ENCODE measurements at places on chromosomes 6 and 20.

GRCh38 chr20:62159839-62160238 is 16.3 kb downstream of the SS18L1 start:
- DNase-seq: no peak

- no peak for DNase-seq
Measured at GRCh38 chr6:147991961-147992360, 350.7 kb upstream of the SASH1 start.

- no peak for DNase-seq
Measured at GRCh38 chr6:119483908-119484307, 134.3 kb upstream of the MAN1A1 start.

DNA sequence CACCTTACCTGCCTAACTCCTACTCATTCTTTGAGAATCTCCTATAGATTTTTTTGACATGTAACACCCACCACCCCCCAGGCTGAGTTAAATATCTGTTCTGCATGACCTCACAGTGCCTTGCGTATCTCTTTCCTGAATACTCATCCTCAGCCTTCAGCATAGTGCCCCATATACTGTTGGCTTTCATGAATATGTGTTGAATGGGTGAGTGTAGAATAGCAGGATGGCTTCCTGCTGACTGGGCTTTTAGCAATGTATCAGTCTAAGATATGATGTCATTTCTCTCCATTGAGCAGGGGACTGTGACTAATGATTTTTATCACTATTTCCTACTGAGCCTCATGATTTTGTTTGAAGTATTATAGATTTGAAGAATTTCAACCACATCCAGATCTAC is 361.6 kb upstream of the MARCKS start:
- DNase-seq: no peak

- no peak for DNase-seq
Measured at GRCh38 chr6:30830438-30830837, 53.9 kb upstream of the DDR1 start.

- DNase-seq: no peak
Measured at GRCh38 chr20:33773412-33774089, 37.6 kb upstream of the CHMP4B start.

GRCh38 chr6:111715321-111715720 is 109.6 kb upstream of the TRAF3IP2 start:
- no peak for DNase-seq

DNA sequence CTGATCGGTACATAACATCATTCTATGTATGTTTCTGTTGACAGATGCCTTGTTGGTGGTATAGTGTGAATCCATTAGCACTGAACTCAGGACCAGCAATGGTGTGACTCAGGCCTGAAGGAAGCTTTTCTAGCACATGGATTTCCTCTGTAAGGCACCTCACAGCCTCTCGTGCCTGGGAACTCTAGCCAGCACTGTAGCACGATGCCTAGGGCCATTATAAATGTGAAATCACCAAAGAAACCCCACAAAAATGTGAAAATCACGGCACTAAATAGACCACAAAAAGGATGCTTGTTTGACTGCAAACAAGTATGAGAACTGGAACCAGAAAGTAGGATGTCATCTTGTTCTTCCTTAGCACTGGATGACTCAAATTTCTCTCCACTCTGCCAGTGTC is 63.7 kb upstream of the NKX2-2 start:
- no peak for DNase-seq

- DNase-seq: no peak
Measured at GRCh38 chr6:71383476-71383875, 94.9 kb downstream of the OGFRL1 start.

DNA sequence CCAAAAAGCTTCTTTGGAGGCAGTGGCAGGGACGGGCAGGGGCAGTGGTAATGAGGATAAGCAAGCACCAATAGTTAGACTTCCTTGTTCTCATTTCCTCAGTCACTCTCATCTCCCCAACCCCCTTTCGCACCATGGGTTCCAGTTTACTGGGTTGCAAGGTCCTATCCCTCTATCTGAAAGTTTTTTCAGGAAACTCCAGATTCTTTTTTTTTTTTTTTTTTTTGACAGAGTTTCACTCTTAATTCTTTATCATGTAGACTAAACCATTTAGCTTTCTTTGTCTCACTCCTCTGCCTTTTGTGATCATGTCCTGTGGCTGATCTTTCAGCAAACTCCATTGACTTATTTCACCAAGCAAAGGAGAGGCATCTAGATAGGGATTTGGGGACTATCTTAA is 51.4 kb upstream of the GMDS start:
- no peak for DNase-seq

DNA sequence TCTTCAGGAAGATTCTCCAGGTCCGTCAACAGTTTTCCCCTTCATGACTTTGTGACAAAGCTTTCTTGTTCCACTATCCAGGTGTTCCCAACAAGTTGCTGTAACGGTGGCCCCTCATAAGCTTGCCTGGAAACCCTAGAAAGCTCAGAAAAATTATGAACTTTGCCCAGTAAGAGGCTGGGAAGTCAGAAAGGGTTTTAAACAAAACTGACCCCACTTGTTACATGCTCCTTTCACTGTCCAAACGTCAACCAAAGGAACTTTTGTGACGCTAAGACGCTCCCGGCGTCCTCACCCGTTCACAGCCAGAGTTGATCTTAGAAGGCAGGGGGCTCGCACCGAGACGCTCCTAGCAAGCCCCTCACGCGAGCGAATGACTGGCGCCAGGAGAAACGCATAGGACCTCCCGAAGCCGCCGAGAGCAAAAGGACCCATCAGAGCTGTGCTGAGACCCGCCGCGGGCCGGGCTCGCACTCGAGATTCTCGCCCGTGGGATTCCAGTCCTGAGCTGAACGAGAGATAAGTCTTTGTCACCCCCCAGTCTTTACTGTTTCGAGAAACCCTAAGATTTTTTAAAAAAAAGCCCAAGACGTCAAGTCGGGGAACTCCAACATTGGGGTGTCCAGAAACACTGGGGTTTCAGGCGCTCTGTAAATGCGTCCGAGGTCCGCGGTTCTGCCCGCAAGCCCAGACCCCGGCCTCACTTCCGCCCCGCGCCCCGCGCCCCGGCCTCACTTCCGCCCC is 544 bp upstream of the ACAT2 start:
- DNase-seq: no peak

DNA sequence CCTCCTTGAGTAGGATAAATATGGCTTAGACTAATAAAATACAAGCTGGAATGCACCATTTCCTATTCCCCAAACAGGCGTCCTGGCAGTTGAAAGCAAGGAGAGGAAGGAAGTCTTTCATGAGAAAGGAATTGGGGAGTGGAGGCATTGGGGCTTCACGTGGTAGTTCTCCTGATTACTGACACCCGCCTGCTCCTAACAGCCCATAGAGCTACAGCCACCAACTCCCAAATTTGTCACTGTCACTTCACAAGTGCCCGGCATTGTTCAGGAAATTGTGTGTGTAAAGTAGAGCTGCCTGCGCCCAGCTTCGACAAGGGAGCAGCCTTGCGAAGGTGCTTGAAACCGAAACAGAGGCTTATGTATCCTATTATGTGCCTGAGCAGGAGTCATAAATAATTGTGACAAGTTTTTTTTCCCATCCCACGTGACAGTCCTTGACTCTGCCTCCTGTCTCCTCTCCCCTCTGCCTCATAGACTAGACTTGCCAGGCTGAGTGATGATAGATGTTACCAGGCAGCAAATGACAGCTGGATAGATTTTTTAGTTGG is 301.7 kb upstream of the ZFP64 start:
- no peak for DNase-seq

- no peak for DNase-seq
Measured at GRCh38 chr6:68710916-68711315, 75.8 kb downstream of the ADGRB3 start.

DNA sequence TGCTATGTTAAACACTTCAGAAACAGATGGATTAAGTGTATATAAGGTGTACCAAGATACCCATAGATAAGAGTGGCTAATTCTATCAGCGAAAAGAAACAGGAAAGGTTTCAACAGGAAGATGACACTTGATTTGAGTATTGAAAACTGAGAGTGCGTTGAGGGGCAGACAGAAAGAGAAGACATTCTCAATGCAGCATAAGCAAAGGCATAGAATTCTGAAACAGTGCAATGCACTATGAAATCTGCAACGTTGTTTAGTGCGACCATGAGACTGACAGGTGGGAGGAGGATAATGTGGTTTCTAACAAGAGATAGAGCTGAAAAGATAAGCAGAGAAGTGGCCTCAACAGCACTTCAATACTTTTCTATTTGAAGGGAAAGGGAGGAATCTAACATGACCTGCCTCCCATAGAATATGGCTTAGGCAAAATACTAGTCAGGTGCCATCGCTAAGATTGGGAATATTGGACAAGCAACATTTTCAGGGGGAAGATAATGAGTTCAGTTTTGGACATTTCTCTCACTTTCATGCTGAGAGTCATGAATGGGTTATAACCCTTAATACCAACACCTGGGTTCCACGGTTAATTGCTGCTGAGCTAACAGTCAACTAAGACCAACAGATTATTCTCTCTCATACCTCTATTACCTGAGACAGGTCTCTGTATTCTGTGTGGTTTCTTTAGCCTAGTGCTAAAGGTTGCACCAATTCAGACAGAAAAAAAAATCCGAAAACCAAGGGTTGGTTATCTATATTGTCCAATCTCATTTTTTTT is 312.9 kb upstream of the ARID1B start:
- DNase-seq: no peak

DNA sequence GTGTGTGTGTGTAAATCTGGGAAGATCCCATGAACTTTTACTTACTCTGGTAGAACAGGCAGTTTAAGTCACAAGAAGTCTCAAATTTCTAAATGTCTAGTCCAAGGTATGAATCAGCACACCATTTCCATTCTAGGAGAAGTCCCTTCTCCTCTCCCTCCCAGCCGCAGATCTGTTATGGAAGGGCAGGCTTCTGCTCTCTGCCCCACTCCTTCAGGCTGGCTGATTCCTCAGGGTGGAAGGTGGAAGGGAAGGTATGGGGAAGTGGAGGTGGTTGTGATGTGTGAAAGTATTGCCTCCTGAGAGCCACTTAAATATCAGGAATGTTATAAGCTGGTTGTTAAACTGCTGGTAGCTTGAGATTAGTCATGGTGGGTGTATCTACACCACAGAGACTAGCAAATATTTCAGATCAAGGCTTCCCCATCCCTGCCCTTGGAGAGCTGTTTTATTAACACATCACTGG is 44.5 kb upstream of the LAMA4 start:
- no peak for DNase-seq

GRCh38 chr6:22699151-22699550 is 129.8 kb downstream of the HDGFL1 start:
- DNase-seq: no peak

- no peak for DNase-seq
Measured at GRCh38 chr20:46779831-46780230, 70.4 kb downstream of the SLC2A10 start.

DNA sequence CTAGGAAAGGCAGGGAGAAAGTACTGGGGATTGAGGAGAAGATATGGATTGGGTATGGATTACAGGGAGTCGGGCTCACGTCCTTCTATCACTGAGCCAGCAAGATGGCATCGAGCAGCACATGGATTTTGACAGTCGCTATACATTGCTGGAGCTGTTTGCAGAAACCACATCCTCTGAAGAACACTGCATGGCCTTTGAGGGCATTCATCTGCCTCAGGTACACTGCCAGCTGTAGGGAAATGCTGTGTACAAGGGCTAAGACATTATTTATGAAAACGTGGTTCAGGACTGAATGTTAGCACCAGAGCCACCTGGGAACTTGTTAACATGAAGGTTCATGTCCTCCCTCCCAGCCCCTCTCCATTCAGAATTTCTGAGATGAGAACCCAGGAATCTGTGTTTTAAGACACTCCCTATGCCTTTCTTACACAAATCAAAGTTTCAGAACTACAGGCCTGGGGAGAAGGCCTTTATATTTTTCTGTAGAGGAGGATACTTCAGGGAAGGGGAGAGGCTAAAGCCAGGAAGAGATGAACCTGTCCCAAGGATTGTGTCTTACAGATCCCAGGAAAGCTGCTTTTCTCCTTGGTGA is 3.5 kb downstream of the CUL9 start:
- no peak for DNase-seq

- peak; percentile 17 for DNase-seq
Measured at GRCh38 chr20:20664795-20665589, 47.5 kb downstream of the RALGAPA2 start.

- DNase-seq: no peak
Measured at GRCh38 chr6:140830666-140831065, 1302.1 kb upstream of the GJE1 start.

- no peak for DNase-seq
Measured at GRCh38 chr6:128993166-128993565, 110.2 kb downstream of the LAMA2 start.

- DNase-seq: no peak
Measured at GRCh38 chr20:58555078-58555765, 40.0 kb upstream of the APCDD1L start.

GRCh38 chr20:1327827-1328679 is 886 bp downstream of the SDCBP2 start:
- no peak for DNase-seq

- no peak for DNase-seq
Measured at GRCh38 chr6:131101911-131102680, 33.2 kb upstream of the AKAP7 start.

GRCh38 chr6:112886415-112886814 is 539.3 kb downstream of the RFPL4B start:
- peak; percentile 2 for DNase-seq

DNA sequence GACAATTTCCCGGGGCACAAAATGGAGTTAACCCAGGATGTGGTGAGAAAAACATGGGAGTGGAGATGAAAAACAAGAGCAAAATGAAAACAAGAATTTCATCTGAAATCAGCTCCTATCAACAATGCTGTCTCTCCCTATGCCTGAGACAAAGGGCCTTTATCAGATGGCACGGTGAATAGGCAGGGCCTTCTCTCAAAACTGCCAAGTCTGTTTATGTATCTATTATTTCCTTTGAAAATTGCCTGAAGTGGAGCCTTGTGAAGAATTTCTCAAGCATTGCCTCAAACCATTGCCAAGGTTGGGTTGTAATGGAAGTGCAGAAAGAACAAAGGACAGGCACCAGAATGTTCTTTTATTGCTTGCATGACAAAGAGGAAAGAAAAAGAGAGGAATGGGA is 74.7 kb downstream of the BTBD3 start:
- DNase-seq: no peak

DNA sequence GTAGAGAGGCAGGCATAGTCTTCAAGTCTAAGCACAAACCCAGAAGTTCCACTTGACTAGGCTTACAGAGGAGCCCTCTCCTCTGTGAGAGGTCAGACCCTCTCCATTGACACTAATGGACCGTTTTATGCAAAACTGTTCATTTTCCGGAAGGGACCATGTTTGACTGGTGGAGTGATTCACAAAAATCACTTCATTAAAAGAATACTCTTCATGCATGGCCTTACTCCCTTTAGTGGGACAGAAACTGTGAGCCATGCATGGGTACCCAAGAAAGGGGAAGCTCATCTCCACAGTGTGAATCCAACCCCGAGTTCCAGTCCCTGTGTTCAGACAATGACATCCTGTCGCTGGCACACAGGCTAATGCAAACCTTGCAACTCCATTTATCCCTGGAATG is 63.2 kb downstream of the OLIG3 start:
- DNase-seq: no peak

Data from NCI-H2081 treated with DMSO at 0.1 percent for 48 hours (cell line).